CD14-positive monocyte (primary cell): ENCODE measurements at places on chromosomes 7 and 10.

DNA sequence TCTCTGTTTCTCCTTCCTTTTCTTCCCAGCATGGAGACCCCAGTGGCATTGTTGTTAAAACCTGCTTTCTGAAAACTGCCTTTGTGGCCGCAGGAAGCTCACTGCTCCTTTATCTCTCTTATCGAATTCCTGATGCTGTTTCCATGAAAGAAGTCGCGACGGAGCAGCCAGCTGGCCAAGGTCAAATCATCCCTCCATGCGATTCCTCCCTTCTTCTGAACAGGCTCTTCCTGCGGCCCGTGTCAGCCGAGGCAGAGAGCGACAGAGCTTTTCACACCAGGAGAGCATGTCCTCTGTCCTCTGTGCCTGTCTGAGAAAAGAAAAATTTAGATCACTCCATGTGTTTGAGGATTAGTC lies 242.1 kb upstream of the PITRM1 start:
- DNase-seq, result no peak

DNA sequence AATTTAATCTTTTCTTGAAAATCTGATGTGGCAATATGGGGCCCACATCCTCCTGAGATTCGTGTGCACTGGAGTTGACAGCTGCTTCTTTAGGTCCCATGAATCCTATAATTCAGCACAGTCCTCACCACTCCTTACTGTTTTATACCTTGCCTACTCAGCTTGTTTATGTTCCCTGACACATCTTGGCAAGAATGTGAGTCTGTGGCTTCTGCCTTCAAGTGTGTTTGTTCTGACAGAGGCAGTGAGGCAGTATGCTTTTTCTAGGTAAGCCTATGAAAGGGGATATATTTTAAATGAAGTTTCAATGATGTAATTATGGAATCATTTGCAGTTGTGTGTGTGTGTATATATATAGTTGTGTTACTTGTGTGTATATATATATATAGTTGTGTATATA lies 106.4 kb downstream of the AMPH start:
- DNase-seq, result no peak

DNA sequence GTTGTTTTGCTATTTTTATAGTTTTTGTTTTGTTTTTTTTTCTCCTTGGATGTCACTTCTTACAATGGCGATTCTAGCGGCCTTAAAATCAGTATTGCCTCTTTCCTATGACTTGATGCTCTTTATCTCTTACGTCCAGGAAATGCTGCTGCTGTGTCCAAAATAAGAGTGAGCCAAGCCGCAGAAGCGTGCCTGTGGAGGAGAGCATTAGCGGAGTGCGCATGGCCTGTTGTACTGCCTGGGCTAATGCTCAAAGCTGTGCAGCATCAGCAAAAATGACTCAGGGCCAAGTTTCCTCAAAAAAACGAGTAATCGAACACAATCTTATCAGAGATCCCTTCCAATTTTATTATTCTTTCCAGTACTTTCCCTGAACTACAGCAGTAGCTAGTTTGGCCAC lies 18.5 kb upstream of the GAD2 start:
- DNase-seq, result no peak

DNA sequence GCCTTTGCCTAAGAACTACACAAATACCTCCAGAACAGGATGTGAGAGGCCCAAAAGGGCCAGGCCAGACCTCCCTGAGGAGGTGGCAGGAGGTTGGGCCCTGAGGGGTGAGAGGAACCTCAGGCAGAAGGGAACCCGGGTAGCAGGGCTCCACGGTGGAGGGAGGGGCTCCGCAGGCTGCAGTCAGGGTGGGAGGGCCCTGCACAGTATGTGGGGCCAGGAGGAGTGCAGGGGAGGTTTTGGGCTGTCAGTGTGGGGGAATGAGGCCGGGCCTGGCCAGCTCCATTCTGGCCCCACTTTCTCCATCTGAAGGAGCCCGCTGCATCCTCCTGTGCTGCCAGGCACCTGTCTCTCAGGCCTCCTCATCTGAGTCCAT lies 25.9 kb downstream of the DNAJB12 start:
- no peak for DNase-seq

- no peak for DNase-seq
These were observed 245.2 kb upstream of the PRSS58 start for GRCh38 chr7:142503036-142503435.

GRCh38 chr10:69679736-69680135 lies 49.7 kb downstream of the FAM241B start:
- no peak for DNase-seq

DNA sequence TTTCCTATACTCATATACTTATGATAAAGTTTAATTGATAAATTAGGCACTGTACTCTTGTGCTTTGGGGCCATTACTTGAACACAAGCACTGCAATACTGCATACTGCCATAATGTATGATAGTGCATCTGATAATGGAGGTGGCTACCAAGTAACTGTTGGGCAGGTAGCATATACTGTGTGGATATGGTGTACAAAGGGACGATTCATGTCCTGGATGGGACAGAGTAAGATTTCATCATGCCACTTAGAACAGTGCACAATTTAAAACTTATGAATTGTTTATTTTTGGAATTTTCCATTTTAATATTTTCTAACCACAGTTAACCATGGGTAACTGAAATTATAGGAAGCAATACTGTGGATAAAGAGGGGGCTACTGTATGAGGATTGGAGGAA lies 38.9 kb downstream of the AKAP9 start:
- no peak for DNase-seq

DNA sequence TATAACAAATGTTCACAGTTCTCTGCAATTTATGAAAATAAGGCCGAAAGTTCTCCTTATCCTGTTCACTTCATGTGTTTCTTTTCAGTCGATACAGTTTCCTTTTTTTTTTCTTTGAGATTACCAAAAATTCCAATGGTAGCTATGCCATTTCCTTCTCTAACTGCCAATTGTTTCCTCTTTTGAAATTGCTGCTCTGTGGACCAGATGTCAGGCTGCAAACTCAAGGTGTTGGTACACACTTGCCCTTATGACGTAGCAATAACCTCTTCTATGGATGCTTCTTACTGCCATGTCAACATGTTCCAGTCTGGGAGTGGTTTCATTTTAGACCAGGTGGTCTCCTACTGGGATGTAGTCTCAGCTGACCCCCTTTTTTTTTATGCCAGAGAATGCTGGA lies 52.9 kb downstream of the CASD1 start:
- DNase-seq, result no peak

DNA sequence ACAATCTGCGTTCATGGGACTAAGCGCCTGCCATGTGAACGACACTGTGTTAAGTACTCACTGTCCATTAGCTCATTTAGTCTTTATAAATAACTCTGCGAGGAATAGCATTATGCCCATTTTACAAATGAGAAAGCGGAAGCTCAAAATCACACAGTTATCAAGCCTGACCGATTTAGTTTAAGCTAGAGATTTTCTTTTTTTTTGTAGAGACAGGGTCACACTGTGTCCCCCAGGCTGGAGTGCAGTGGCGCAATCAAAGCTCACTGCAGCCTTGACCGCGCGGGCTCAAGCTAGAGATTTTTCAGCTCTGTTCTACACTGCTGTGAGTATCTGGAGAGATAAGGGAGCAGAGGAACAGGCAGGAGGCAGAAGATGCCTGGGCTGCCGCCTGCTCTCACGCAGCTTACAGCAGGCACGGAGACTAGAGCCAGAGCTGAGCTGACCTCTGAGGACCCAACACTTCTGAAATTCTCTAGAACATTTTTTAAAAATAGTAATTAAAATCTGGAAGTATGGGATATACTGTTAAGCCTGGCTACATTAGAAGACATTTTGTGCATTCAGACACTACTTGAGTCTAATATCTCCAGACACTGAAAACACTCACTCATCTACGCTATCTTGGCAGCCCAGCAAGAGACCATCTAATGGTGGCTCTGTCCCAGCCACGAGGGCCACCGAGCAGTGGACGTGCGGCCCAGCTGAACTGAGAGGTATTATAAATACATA lies 38.7 kb downstream of the GNA12 start:
- DNase-seq, result no peak

DNA sequence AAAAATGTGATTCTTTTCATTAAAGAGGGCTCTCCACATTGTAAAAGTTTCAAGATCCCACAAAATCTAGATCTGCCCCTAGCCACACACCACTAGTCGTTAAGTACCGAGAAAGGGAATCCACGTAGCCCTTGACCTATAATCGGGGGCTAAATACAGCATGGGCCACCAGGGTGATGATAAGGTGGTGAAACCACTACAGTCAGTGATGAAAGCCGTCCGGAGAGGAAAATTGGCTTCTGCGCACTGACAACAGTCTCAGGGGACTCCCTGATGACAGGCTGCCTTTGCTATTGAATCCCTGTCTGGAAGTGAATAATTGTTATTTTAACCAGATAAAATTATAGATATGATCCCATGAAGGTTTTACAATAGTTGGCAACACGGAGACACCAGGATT lies 4.6 kb downstream of the TECTB start:
- no peak for DNase-seq

DNA sequence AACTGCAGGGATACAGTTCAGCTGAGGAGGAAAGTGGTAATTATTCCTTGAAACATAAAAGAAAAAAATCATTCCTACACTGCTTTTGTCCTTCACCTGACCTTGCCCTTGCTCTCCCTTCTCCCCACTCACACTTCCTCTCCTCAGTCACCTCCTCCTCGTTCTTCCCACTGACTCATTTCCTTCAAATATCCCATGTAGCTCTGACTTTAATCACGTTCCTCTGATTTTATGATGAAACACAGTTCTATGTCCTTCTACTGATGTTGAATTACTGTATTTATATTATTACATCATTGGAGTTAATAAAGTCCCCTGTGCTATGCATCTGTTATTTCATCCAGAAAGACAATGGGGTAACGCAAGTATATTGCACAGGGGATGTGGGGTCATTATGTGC lies 575.6 kb downstream of the POM121L12 start:
- DNase-seq, result no peak

- no peak for DNase-seq
These were observed 69.3 kb downstream of the GLI3 start for GRCh38 chr7:42167631-42168236.

GRCh38 chr10:75954486-75954885 lies 523.1 kb downstream of the LRMDA start:
- peak; percentile 28 for DNase-seq

DNA sequence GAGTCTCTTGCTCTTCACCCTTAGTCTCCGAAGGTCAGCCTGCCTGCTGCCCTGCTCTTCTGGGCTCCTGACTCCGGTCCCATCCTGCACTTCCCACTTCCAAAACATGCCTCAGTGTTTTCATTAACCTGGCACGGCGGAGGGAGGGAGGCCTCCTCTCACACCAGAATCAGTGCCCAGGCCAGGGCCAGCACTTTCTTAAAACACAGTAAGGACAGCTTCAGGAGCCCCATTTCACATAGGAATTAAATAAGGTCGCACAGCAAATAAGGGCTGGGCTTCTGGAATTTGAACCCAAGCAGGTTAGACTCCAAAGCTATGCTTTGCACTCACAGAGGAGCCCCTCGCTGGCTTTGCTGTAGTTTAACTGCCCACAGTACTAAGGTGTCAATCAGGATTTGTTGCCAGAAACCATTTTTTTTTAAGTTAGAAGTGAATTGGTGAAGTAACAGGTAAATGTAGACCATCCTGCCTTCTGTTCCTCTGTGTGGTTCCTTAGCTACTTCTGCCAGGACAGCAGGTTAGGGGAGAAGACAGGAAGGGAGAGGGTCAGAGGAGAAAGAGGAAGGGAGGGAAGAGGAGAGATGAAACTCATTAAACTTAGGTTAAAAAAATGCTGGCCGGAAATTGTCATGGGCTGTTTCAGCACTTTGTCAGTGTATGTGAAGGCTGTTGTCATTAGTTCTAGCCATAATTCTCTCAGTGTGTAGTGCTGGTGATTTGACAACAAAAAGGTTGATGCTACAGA lies 1.1 kb downstream of the RASSF4 start:
- DNase-seq, result peak; percentile 49

DNA sequence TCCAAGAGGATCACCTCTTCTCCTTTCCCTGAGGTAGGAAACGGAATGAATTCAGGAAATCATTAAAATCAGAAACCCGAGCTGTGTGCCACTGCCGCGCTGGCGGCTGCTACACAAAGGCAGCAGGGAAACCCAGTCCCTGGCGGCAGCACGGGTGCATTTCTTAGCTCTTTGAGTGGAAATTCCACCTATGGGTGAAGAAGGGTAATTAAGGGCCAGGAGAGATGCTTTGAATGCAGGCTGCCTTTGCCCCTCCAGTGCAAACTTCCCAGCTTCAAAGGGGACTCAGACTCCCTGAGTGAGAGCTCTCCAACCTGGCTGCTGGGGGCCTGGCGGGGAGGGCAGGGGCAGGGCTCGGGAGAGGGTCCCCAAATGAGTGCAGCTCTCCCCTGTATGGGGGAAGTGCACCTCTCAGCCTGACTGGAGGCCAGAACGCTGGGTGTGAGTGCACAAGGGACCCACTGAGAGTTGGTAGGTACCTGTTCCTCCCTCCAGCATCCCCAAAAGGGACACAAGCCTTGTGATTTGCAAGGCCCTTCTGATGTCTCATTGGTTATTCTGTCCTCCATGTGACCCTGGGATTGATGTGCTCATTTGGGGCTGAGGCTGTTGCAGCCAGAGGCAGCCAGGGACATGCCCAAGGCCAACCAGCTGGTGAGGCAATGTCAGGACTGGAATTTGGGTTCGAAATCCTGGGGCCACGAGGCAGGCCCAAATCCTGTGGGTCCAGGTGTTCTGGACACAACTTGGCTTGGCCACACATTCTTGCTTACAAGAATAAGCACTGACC lies 16.3 kb upstream of the ZMIZ1 start:
- peak; percentile 44 for DNase-seq

DNA sequence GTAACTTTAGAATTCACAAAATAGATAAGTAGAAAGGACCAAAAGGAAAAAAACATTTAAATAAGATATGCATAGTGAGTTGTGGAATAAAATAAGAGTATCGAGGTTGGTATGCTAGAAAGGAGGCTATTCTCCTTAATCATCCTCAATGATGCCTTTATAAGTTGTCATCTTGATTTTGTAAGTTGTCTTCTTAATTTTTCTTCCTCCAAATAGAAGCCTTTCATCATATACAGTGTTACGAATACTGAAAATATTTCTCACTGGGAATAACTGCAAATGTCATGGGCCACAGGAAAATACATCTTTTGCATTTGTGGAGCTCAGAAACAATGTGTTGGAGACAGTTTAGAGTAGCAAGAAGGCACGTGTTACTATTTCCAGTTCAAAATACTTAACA lies 31.5 kb upstream of the PRTFDC1 start:
- DNase-seq, result no peak
